ENCODE measurements at places on chromosomes 6 and 20.

DNA sequence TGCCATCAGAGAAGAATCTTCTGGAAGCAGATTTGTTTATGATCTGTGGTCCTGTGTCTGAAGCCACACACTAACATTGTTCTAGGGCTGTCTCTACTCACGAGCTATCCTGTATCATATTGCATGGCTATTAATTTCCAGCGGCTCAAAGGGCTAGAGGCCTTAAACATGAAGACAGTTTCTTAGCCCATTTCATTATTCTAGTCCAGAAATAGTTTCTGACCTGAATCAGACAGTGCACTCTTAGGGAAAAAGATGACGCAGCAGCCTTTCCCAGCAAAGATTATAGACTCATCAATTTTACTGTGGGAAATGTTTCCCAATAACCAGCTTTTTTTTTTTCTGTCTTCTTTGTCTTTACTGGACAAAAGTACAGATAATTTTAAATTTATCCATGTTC, 105.3 kb upstream of the SUPT3H start:
- DNase-seq: no peak

DNA sequence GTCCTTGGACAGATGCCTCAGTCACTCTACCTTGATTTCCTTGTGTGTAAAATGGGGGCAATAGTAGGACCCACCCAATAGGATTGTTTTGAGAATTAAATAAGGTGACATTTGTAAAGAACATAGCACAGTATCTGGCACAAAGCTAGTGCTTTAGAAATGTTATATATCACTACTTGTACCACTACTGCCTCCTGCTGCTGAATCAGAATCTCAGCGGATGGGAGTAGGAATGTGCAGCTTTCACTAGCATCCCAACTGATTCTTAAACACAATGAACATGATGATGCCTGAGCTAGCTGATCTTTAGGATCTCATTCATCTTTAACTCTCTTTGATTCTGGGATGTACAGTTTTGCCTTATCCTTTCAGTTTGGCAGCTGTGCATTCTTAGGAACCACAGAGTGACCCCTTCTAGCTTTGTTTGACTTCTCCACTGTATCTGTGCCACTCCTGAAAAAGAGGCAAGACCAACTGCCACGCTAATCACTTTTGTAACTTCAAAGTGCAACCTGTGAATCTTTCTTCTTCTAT, 7.2 kb downstream of the PBOV1 start:
- DNase-seq: no peak

DNA sequence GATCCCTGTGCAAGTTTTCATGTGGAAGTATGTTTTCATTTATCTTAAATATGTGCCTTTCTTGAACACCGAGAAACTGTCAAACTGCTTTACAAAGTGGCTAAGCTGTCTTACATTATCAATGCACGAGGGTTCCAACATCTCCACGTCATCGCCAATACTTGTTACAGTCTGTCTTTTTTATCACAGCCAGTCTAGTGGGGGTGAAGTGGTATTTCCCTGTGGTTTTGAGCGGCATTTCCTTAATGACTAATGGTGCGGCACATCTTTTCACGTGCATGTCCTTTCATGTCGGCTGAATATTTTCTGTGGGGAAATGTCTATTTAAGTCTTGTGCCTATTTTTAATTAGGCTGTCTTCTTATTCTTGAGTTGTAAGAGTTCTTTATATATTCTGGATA, 280.4 kb downstream of the FOXC1 start:
- no peak for DNase-seq

DNA sequence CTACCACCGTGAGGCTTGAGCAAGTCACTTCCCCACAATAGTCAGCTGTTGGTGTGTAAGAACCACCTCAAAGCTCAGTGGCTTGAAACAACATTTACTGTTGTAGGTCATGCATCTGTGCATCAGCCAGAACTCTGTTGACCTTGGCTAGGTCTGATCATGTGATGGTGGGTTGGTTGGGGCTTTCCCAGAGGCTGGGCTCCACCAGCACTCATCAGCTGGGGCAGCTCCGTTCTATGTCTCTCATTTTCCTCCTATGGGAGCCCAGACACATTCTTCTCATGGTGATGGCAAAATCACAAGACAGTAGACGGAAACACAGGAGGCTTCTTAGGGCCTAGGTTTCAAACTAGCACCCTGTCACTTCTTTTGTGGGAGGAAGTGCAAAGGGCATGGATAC, 42.8 kb upstream of the PSMF1 start:
- DNase-seq: no peak

DNA sequence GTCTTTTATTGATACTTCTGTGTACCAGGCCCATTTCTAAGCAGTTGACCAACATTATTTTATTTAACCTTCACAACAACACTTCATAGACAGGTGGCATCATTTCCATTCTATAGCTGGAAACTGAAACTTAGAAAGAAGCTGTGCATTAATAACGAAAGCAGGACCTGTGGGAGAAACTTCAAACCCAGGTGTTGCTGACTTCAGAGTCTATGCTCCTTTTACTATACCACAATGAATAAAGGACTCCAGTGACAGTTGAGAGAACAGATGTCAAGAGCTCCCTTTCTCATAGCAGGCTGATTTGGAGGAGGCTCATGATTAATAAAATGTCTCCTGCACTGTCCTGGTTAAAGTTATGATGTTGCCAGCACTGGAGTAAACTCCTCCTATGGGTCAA, 56.6 kb upstream of the POU3F2 start:
- DNase-seq: no peak

DNA sequence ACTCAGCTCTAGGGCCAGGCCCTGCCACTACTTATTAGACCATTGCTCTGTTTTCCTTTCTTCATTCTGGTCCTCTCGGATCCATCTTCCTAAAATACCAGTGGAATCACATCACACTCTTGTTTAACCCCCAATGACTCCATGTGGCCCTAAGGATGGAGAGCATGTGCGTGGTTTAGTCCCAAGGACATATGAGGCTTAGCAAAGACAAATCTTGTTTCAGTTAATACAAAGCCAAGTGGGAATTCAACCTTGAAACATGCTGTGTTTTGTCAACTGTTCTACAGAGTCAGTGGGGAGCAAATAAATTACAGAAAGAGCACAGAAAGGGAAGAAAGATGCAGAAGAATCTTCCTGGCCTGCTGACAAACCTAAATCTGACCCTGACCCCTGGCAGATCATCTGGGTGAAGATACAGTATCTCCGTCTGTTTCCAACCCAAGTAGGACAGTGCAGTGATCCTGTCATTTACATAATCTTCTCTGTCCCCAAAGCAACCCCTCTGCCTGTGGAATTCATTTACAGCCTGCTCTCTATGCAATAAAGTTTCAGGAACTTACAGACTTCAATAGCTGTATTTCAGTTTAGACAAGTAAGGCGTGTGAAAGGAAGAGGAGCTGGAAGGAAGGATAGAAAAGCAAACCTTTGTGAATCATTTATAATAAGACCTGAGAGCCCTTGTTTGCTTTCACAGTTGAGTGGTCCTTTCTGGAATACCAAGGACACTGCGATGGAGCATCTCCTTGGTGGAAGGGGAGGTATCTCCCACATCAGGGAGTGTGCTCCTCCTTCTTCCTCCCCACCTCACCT, 144.0 kb downstream of the THBS2 start:
- DNase-seq: no peak

- DNase-seq: no peak
These were observed 119.0 kb downstream of the ADGRG6 start for GRCh38 chr6:142420802-142421201.

- no peak for DNase-seq
These were observed 290.0 kb downstream of the PACRG start for GRCh38 chr6:163017801-163018200.

- DNase-seq: no peak
These were observed 141.1 kb downstream of the CEP57L1 start for GRCh38 chr6:109236115-109237076.

GRCh38 chr20:23308908-23309307, 41.7 kb upstream of the NXT1 start:
- DNase-seq: no peak

DNA sequence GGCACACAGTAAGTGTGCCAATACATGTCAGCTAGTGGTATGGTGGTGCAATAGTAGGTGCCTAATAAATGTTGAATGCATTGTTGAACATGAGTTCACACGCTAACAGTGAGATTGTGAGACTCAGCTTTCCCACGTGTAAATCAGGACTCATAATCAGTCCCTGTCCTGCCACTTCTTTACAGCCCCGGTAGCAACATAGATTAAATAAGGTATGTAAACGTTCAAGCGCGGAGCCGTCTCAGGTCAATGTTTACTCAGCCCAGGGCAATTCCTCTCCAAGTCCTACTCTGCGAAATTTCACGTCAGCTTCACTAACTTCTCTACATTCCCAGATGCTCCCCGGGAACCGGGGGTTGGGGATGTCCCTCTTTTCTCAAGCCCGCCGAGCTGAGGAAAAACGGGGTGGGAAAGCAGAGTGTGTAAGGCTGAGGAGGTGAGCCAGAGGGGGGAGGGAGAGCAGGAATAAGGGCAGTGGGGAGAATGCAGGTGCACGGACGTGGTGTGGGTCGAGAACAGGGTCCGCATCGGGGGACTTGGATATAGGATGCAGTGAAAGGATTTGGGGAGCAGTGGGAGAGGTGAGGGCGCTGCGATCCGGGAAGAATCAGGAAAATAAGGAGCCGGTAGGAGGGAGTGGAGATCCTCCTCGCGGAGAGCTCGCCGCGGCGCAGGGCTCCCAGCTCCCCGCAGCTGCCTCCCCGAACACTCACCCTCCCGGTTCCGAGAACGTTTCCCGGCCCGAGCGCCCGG, 544 bp upstream of the TP53INP2 start:
- DNase-seq: peak; percentile 43

DNA sequence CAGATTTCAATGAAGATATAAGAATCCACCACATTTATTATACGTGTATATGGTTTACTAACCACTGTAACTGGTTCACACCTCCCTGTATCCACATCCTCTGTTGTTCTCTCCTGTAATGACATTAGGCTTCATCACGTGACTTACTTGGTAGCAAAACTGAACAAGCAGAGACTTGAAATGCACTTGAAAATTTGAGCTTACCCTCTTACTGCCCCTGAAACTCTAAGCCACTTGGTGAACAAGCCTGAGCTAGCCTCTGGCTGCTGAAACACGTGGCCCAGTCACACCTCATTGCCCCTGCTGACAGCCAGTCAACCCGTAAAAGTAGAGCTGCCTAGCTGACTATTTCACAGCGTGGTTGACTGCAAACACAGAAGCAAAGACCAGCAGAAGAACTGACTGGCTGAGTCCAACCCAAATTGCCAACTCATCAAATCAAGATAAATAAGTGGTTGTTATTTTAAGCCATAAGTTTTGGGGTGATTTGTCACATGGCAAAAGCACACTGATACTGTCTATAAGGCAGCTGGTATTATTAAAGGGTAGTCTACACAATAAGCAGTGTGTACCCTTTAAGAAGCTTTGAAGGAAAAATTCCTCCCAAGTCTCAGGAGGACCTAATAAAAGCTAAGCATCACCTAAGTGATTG, 109.0 kb downstream of the RALGAPA2 start:
- DNase-seq: no peak

DNA sequence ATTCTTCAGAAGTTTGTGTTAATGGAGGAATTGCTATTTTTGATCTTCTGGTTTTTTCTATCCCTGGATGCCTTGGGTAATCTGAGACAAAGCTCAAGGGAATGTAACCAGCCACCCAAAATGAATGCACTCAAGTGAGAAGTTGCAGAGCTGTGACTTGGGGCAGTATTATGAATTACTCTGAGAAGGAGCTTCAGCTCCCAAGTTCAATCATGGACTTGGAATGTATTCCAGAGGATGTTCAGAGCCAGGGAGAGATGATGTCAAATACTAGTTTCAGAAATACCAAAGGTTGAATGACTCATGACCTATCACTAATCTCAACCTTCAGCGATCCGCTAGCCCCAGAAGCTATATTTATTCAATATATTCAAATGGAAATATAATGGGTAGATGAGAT, 375.2 kb upstream of the PLCB4 start:
- DNase-seq: peak; percentile 55

DNA sequence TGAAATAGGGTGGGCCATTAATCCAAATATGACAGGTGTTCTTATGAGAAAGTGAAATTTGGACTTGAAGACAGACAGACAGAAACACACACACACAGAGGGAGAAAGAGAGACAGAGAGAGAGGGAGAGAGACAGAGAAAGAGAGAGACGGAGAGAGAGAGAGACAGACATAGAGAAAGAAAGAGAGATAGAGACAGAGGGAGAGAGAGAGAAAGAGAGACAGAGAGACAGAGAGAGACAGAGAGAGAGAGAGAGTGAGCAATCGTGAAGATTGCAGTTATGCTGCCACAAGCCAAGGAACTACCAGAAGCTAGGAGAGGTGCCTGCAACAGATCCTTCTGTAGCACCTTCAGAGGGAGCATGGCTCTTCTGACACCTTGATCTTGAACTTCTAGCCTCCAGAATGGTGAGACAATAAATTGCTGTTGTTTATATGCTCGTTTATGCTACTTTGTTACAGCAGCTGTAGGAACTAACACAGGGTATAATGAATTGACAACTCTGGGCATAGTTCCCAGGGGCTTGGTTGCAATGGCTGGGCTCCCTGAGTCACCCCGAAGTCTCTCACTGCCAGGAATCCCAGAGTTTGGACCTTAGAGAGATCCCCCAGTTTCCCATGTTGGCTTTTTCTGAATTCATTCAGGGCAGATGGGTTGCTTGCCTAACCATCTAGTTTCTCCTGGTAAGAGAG, 44.7 kb upstream of the ECI2 start:
- DNase-seq: no peak

GRCh38 chr6:118467181-118467580, 80.9 kb upstream of the PLN start:
- DNase-seq: no peak

DNA sequence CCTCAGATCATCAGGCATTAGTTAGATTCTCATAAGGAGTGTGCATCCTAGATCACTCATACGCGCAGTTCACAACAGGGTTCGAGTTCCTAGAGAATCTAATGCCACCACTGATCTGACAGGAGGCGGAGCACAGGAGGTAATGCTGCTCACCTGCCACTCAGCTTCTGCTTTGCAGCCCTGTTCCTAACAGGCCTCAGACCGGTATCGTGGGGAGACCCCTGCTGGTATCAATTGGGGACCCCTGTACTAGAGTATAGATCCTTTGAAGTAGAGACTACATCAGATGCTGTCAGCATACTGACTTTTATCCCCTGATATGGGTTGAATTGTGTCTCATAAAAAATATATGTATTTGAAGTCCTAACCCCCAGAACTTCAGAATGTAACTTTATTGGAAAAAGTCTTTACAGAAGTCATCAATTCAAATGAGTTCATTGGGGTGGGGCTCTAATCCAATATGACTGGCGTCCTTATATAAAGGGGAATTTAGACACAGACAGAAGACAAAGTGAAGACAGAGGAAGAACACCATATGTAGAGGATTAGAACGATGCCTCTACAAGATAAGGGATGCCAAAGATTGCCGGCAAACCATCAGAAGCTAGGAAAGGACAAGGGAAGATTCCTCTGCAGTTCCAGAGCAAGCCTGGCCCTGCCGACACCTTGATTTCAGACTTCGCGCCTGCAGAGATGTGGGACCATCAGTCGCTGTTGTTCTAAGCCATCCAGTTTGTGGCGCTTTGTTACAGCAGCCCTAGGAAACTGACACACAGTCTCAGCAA, 104.4 kb upstream of the BTBD3 start:
- DNase-seq: no peak
